ENCODE measurements at places on chromosomes 5 and 9.

GRCh38 chr9:136133959-136134484 is 15.3 kb upstream of the TMEM250 start:
- DNase-seq = no peak

DNA sequence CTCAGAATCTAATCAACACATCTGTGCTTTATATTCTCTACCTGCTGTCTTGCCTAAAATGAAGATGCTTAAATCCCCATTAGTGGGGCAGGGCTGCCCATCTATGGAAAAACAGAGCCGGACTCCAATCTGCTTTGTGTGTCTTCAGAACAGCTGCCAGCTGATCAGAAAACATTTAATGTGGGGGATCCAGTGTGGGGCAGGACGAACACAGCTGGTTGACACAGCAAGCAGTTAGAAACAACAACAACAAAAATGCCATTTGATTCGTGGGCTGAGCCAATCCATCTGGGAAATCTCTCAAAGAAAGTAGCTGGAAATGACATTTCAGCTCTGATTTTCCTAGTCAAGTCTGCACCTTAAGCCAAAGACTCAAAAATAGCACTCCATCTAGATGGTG is 99.8 kb downstream of the PPP2R2B start:
- DNase-seq = no peak

DNA sequence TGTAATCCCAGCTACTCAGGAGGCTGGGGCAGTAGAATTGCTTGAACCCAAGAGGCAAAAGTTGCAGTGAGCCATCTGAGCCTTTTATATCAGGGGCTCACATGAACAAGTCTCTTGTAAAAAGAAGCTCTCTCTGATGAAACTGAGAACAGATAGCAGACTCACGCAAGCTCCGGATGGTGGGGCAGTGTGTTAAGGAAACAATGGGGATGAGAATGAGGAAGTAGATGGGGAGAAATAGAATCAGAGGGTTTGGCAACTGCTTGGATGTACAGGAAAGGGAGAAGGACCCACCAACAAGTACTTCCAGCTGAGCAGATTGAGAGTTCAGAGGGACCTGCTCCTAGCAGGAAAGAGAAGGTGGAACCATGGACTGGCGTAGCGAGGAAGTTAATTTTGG is 18.6 kb downstream of the TMEM252 start:
- no peak for DNase-seq

- DNase-seq = no peak
Observed at GRCh38 chr9:12640866-12641636, 52.1 kb upstream of the TYRP1 start.

DNA sequence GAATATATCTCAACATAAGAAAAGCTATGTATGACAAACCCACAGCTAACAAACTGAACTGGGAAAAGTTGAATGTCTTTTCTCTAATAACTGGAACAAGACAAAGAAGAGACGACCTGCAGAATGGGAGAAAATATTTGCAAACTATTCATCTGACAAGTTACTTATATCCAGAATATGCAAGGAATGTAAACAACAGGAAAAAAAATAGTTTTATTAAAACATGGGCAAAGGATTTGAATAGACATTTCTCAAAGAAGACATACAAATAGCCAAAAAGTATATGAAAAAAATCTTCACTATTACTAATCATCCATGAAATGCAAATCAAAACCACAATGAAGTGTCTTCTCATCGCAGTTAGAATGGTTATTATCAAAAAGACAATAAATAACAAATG is 181.7 kb upstream of the TLX3 start:
- DNase-seq = no peak

GRCh38 chr5:120866997-120867396 is 402.9 kb downstream of the PRR16 start:
- DNase-seq = no peak

GRCh38 chr5:167582283-167582682 is 709.2 kb upstream of the WWC1 start:
- DNase-seq = no peak

DNA sequence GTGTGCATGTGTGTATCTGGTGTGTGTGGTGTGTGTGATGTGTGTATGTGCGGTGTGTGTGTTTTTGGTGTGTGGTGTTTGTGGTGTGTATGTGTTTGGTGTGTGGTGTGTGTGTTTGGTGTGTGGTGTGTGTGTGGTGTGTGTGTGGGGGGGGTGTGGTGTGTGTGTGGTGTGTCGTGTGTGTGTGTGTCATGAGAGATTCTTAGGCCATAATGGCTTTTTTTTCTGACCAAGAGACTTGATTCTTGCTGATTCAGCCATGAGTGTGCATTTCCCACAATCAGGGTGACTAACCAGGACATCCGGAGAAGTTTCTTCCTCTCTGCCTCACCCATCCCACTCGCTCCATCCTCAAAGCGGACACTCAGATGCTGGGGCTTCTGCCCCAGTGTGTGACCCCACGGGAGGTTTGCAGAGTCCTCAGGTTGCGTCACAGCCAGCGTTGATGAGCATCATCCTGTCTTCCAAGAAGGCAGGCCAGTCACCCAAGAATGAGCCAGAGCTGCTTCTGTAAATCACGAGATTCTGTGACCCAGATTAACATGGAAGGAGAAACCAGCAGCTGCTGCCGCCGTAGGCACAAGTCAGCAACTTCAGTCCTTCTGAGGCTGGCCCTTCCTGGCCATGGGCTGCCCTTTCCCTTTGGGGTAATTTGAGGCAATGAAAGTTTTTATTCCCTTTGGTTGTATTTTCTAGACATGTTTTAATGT is 12.5 kb upstream of the CTSL start:
- no peak for DNase-seq

- DNase-seq = no peak
Observed at GRCh38 chr9:72193478-72193881, 44.2 kb downstream of the GDA start.

- no peak for DNase-seq
Observed at GRCh38 chr5:80409367-80409966, 1.6 kb downstream of the ZFYVE16 start.

GRCh38 chr5:14685757-14686156 is 21.2 kb downstream of the OTULIN start:
- peak; percentile 28 for DNase-seq

DNA sequence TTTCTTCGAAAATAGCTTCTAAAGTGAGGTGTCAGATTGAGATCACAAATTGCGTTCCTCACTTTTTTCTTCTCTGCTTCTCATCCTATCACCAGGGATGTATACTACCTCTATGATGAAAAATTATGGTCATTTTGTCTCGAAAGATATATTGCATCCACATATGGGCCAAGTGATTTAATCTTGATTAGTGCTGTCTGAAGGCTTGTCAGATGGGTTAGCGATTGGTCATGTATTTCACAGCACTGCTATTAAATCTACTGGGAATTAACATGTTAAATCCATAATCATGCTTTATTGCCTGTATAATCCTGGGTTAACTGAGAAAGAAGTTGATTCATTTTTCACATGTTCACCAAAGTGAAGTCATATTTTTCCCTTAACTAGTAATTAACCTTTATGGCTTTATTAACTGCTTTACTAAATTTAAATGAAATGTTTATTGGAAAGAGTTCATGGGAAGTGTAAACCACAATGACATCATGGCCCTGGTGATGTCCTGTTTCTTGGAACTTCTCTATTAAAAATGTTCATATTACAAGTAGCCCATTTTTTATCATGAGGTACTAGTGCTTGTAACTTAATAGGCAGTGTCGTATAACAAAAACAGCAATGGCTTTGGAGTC is 193.3 kb downstream of the SMC2 start:
- no peak for DNase-seq

DNA sequence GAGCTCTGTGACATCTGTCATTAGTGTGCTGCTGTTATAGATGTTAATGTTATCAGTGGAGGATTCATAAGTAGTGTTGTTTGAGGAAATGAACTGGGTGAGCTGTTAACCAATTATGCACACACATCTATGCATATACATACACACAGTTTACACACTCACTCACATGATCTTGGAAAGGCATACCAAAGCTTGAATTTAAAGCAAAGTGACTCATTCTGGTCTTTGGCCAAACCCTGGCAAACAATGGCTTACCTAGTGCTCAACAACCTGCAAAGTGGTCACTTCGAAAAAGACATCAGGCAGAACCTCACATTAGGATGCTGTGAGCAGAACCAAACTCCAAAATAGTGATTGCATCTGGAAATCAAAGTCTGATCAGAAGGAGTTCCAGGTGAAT is 1037.3 kb upstream of the CDH6 start:
- no peak for DNase-seq

DNA sequence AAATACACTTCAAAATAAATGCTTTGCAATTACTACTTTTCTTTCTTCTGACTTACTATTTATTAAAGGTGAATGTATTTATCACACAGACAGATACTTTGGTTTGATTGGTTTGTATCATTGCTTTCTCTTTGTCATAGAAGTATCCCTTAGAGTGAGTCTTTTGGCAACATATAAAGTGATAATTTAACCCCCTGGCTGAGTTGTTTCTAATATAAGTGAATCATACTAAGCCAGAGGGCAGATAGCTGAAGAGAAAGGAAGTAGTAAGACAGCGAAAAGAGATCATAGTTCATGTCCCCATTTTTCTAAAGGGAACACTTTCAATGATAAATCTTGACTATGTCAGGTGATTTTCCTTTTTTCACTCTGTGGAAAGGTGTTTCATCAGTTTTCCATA is 38.6 kb downstream of the CAMK4 start:
- DNase-seq = no peak

DNA sequence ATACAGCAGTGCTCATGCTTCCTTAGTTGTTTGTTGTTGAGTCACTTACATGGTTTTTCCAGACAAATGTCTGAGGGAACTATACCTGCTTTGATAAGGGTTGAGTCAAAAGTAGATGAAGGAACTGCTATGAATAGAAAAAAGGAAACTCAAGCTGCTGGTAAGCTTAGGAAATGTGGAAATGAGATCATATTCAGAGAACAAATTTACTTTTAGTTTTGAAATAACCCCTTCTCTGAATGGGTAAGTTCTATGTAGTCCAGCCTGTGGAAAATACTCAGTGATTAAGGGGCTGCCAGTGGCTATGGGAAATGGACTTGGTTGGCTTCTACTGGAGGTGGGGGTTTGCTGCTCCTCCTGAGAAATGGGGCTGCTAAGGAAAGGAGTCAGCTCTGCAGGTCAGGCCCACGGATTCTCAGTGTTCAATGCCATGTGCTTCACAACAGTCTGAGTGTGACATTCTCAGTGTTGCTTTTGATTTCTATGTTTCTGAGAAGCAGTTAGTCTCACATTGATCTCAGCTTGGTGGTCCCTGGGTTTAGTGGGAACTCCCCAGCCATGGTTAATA is 47.7 kb upstream of the GLRX start:
- DNase-seq = no peak

DNA sequence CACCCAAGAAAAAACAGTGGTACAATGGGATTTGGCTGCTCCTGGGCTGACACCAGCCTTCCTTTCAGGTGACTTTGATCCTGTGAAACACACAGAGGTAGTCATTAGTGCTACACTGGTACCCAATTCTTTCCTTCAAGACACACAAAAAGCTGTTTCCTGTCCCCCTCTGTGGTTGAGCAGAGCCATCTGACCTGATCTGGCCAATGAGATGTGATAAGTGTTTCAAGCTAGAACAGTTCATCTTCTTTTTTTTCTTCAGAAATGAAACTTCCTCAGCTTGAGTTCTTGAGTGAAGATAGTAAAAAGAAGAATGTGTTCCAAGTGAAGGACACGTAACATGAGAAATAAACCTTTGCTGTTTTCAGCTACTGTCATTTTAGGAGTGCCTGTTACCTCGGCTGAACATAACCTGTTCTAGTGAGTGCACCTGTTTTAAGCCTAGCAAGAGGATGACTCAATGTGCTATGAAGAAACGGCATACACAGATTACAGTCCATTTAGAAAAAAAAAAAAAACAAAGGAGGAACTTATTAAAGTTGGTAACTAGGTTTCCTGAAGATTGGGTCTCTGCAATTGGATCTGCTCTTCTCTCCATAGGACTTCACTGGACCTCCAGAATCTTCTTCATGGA is 287.8 kb downstream of the GAS1 start:
- DNase-seq = no peak

DNA sequence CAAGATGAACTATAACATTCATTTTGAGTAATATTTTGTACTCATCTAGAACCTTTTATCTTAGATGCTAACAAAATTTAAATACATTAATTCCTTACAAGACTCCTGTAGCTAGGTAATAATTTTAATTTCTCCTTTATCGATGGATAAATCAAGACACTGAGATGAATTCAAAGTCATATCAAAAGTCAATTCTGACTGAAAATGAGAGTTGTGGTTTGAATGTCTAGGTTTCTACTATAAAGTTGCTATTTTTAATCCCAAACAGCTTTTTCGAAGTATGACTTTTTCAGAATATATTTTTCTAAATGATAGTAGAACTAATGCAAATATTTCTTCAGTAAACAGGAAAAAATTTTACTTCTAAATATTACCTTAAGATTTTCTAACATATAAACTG is 491.7 kb upstream of the FAM174A start:
- DNase-seq = no peak

- no peak for DNase-seq
Observed at GRCh38 chr9:93329629-93330280, 121.7 kb upstream of the FAM120A start.

DNA sequence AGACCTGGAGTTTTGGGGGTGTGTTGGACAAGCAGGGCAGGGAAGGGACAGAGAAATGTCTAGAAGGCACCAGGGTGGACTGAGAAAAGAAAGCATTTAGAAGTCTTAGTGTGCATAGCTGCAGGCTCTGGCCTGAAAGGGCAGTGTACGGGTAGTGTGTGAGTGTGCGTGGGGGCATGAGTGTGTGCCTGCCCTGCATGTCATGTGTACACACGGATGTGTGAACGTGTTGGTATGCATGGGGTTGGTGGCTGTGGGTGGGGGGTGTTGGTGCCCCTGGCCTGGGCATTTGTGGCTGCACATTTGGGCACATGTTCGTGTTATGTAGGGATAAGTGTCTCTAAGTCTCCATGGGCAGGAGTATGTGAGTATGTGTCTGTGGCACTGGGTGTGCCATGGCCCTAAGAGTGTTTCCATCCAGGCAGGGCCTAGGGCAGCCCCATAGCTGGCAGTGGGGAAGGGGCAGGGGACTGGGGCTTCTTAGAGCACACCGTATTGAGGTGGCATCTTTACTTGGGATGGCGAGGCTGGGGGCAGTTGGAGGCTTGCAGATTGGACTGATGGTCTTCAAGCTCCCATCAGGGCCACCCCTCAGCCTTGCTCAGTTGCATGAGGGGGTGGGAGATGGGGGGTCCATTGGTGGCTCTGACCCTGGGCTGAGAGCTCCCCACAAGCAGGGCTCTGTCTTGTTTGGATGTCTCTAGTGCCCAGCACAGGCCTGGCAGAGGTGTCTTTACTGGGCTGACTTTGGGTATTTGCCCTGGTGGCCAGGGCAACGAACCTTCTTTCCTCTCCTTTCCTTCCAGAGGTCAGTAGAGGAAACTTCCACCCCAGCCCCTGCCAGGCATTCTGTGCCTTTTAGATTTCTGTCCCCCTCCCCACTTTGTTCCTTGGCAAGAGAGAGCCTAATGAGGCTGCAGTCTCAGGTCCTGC is 15.0 kb downstream of the PSD2 start:
- DNase-seq = no peak

- DNase-seq = no peak
Observed at GRCh38 chr5:98722188-98722587, 51.3 kb upstream of the RGMB start.

GRCh38 chr9:127336506-127337352 is 60.2 kb upstream of the SLC2A8 start:
- DNase-seq = no peak

GRCh38 chr5:136992796-136993489 is 506.2 kb downstream of the SPOCK1 start:
- no peak for DNase-seq
